ENCODE measurements at places on chromosomes 1 and 21. TPM values are rescaled to one million over a fixed set of nuclear protein-coding genes. Genes with fewer than 3 reads are reported as not detected.

The GJB3 gene
- polyA plus RNA-seq, result 0.14 TPM

The AGRN gene
- polyA plus RNA-seq, result 94.7 TPM

DNA sequence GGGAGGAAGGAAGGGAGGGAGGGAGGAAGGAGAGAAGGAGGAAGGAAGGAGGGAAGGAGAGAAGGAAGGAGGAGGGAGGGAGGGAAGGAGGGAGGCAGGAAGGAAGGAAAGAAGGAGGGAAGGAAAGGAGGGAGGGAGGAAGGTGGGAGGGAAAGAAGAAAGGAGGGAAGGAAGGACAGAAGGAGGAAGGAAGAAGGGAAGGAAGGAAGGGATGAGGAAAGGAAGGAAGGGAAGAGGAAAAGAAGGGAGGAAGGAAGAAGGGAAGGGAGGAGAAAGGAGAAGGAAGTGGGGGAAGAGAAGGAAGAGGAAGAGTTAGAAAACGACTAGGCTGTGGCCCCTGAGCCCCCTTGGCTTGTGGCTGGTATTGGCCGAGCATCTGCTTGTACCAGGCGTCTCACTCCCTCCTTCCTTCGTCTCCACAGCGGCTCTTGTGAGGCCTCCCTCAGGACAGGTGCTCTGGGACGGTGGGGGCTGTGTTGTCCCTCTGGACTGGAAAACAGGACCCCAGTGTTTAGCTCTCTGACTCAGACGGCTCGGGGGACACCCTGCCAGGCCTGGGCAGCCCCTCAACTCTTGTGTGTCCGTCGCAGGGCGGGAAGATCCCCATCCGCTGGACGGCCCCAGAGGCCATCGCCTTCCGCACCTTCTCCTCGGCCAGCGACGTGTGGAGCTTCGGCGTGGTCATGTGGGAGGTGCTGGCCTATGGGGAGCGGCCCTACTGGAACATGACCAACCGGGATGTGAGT, 36.2 kb upstream of the C1QA start:
- no peaks in the 10 kb centered on the region for H3K4me1 ChIP-seq
- no peak overlapping the region for H3K4me3 ChIP-seq
- H3K27me3 ChIP-seq, result no peaks in the 10 kb centered on the region
- no peaks in the 10 kb centered on the region for H3K36me3 ChIP-seq
- H3K27ac ChIP-seq, result no peak overlapping the region
- DNase-seq, result no peak

- H3K27me3 ChIP-seq, result no peaks in the 10 kb centered on the region
- DNase-seq, result no peak
- no peaks in the 10 kb centered on the region for H3K36me3 ChIP-seq
- no peak overlapping the region for H3K27ac ChIP-seq
- no peak overlapping the region for H3K4me3 ChIP-seq
Observed at GRCh38 chr1:76105372-76105771, 30.8 kb downstream of the ST6GALNAC3 start.

GRCh38 chr1:175035865-175036264, 12.6 kb upstream of the MRPS14 start:
- DNase-seq, result no peak
- H3K4me3 ChIP-seq, result no peak overlapping the region
- no peak overlapping the region for H3K27ac ChIP-seq

The SIM2 gene
- 0.02 TPM for polyA plus RNA-seq

DNA sequence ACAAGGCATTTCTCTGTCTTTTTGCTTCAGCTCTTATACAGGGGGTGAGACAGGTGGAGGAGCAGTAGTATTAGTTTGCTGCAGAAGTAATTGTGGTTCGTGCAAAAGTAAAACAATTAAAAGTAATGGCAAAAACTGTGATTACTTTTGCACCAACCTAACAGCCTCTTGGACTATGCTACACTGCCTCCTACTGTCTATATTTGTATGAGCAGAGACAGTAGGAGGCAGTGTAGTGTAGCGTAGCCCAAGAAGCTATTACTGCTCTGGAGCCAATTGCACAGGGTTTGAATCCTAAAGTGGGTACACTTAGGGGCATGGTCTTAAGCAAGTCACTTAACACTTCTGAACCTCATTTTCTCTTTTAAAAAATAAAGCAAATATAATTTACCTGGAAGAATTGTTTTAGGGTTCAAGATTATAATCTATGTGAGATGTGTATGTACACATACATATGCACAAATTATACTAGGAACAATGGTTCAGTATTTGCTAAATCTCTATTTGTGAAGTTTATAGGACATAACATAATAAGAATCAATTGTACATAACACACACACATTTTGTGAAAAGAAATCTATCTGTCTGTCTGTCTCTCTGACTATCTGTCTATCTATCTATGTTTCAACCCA, 103.8 kb downstream of the BRINP3 start:
- no peak for DNase-seq
- H3K27me3 ChIP-seq, result no peaks in the 10 kb centered on the region
- no peak overlapping the region for H3K4me3 ChIP-seq
- H3K36me3 ChIP-seq, result no peaks in the 10 kb centered on the region
- H3K27ac ChIP-seq, result no peak overlapping the region

The CAMSAP2 gene
- 4.7 TPM for polyA plus RNA-seq

DNA sequence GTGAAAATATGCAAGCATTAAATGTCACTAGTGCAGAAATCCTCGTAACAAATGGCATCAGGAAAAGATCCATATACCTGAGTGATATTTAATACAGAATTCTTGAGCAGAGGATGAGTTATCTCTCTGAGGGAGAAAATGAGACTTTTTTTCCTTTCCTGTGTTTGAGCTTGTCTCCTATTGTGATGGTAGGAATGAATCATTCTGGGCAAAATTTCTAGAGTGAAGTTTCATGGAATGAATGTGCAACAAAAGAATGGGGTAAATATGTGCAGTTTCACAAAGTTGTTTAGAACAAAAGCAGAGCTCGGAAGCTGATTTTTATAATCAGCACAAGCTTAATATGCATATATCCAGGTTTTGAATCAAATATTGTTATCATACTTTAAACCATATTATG, 4.6 kb downstream of the CTPS1 start:
- no peaks in the 10 kb centered on the region for H3K36me3 ChIP-seq
- no peak for DNase-seq
- H3K4me1 ChIP-seq, result peaks cover 12% of the 10 kb centered on the region
- H3K27ac ChIP-seq, result no peak overlapping the region
- no peaks in the 10 kb centered on the region for H3K27me3 ChIP-seq

- H3K27ac ChIP-seq, result peak overlapping the region; percentile 68
- no peak for DNase-seq
- no peaks in the 10 kb centered on the region for H3K27me3 ChIP-seq
- no peak overlapping the region for H3K4me3 ChIP-seq
- H3K36me3 ChIP-seq, result no peaks in the 10 kb centered on the region
- peaks cover 12% of the 10 kb centered on the region for H3K4me1 ChIP-seq
Observed at GRCh38 chr1:3247521-3248121, 178.6 kb downstream of the PRDM16 start.

DNA sequence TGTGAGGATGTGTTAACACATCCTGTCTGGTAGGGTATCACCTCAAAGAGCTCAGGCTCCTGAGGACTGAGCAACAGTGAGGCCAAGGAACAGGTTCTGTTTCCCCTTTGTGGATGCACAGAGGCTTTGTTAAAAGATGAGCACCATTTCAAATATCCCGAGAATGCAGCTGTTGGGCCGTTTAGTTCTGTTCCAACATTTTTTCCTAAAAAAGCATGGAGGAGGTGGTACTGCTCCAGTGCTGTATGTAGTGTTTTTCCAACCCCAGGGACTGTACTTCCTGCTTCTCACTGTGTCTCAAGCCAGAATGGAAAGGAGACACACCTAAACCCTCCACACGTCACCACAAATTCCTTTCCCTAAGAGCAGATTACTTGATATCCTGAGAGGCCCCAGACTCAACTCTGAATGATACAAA, 53.8 kb upstream of the BCL10 start:
- no peak overlapping the region for H3K4me3 ChIP-seq
- no peaks in the 10 kb centered on the region for H3K36me3 ChIP-seq
- H3K4me1 ChIP-seq, result no peaks in the 10 kb centered on the region
- H3K27me3 ChIP-seq, result no peaks in the 10 kb centered on the region
- DNase-seq, result no peak
- H3K27ac ChIP-seq, result no peak overlapping the region

GRCh38 chr1:23291706-23292105, 52.4 kb downstream of the HNRNPR start:
- peaks cover 16% of the 10 kb centered on the region for H3K4me1 ChIP-seq
- no peak for DNase-seq
- no peaks in the 10 kb centered on the region for H3K27me3 ChIP-seq
- no peak overlapping the region for H3K4me3 ChIP-seq
- no peaks in the 10 kb centered on the region for H3K36me3 ChIP-seq

The KCNJ9 gene
- 0.04 TPM for polyA plus RNA-seq

DNA sequence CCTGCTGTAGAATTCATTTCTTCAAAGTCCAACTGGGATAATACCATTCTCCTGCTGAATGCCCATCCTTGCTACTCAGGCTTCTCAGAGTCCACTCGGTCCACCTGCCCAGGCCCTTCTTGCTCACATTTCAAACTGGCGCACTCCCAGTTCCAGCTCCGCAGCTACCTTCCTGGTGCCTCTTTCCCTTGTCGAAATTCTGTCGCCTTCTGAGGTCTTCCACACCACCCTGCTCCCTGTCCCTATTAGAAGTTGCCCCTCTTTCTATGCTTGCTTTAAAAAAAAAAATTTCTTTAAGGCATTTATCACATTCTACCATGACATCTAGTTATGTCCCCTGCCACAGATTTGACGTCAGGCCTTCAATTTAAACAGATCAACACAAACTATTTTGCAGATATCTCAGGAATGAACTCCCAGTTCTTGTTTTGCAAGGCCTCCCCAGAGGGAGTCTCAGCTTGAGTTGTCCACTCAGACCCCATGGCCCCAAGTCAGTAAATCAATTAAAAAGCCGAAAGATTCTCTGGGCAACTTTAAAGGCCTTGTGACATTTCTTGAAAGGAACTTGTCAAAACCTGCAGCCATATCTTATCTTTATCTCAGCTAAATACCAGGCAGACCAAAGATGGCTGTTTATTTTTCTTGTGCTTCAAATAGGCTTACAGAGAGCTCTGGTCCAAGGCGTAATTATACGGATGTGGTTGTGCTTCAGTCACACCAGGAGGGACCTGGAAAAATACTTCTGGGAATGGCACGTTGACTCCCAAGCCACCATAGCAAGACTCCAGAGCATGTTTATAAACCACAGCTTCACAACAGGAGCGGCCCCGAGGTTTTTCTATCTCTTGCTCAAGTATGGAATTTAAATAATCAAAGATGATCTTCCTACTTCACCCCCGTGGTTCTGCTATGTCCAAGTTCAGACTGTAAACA, 2.2 kb downstream of the FAM89A start:
- no peak overlapping the region for H3K4me3 ChIP-seq
- no peaks in the 10 kb centered on the region for H3K27me3 ChIP-seq
- H3K27ac ChIP-seq, result no peak overlapping the region
- H3K4me1 ChIP-seq, result peaks cover 9% of the 10 kb centered on the region
- DNase-seq, result no peak
- no peaks in the 10 kb centered on the region for H3K36me3 ChIP-seq

DNA sequence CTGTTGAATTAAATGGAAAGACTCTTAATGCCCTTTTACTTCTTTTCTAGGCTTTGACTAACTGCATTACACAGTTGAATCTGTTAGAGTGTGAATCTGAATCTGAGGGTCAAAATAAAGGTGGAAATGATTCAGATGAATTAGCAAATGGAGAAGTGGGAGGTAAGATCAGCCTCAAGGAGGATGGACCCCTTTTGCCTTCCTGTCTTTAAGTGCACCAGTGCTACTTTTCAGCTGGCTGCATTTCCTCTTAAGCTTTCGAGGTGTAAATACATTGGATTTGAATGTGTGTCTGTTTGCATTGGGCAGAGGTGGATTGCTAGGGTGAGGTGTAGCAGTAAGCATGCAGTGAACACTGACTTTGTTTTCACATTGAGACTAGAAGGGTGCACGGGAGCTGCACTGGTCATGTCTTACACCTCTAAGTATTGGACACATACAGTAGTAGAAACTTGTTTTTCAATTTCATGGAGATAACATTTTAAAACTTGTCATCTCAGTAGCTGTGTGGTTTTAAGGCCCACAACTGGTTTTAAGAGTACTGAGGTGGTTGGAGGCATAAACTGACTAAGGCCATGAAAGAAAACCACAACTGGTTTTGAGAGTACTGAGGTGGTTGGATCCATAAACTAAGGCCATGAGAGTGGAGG, 35.4 kb downstream of the MIA3 start:
- H3K27me3 ChIP-seq, result no peaks in the 10 kb centered on the region
- no peak overlapping the region for H3K4me3 ChIP-seq
- H3K36me3 ChIP-seq, result peaks cover 33% of the 10 kb centered on the region
- H3K27ac ChIP-seq, result no peak overlapping the region

GRCh38 chr1:239169276-239169675, 217.1 kb upstream of the CHRM3 start:
- DNase-seq, result no peak
- no peaks in the 10 kb centered on the region for H3K4me1 ChIP-seq
- H3K27ac ChIP-seq, result no peak overlapping the region

The AGMAT gene
- polyA plus RNA-seq, result 0.28 TPM

GRCh38 chr1:101704895-101705294, 291.8 kb downstream of the OLFM3 start:
- H3K27me3 ChIP-seq, result no peaks in the 10 kb centered on the region
- no peak overlapping the region for H3K27ac ChIP-seq
- DNase-seq, result no peak
- no peaks in the 10 kb centered on the region for H3K4me1 ChIP-seq
- H3K36me3 ChIP-seq, result no peaks in the 10 kb centered on the region

The CYP4B1 gene
- 3.0 TPM for polyA plus RNA-seq

DNA sequence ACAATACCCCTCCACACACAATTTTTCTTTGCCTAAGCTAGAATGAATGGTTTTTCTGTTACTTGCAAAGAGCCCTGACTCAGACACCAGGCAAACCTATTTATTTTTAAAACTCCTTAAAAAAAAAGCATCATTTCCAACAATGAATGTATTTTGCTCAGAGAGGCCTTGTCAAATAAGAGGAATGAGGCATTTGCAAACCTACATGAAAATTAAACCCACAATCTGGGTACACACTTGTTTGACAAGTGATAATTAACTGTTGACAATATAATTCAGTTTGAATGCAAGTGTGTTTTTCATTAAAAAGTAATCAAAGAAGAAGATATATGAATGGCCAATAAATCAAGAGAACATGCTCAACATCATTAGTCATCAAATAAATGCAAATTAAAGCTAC, 339.5 kb downstream of the PTPRU start:
- DNase-seq, result no peak
- H3K4me3 ChIP-seq, result no peak overlapping the region
- H3K36me3 ChIP-seq, result no peaks in the 10 kb centered on the region
- no peaks in the 10 kb centered on the region for H3K4me1 ChIP-seq

DNA sequence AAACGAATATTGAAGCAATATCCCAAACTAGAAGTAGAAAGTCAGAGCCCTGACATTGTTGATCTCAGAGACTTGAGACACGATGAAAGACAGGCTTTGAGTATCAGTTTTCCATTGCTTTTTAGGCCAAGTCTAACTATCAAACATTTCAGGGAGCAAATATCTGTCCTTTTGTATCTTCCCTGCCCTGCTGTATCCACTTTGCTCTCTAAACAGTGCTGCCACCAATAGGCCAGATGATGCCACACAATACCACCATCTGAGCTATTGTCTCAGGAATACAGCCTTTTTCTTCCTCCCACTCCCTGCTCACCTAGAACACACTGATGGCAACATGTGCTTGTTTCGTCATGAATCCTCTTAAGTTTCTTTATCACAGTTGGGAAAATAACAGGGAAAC, 62.6 kb upstream of the SPAG17 start:
- H3K27me3 ChIP-seq, result no peaks in the 10 kb centered on the region
- no peak overlapping the region for H3K4me3 ChIP-seq
- H3K36me3 ChIP-seq, result no peaks in the 10 kb centered on the region
- no peak for DNase-seq
- H3K27ac ChIP-seq, result no peak overlapping the region

The OR2T29 gene
- polyA plus RNA-seq, result not detected

The TACSTD2 gene
- 132 TPM for polyA plus RNA-seq

All from pancreas (tissue), 10 donors.